AG10803 (cell line): ENCODE measurements at places on chromosomes 7 and 10.

DNA sequence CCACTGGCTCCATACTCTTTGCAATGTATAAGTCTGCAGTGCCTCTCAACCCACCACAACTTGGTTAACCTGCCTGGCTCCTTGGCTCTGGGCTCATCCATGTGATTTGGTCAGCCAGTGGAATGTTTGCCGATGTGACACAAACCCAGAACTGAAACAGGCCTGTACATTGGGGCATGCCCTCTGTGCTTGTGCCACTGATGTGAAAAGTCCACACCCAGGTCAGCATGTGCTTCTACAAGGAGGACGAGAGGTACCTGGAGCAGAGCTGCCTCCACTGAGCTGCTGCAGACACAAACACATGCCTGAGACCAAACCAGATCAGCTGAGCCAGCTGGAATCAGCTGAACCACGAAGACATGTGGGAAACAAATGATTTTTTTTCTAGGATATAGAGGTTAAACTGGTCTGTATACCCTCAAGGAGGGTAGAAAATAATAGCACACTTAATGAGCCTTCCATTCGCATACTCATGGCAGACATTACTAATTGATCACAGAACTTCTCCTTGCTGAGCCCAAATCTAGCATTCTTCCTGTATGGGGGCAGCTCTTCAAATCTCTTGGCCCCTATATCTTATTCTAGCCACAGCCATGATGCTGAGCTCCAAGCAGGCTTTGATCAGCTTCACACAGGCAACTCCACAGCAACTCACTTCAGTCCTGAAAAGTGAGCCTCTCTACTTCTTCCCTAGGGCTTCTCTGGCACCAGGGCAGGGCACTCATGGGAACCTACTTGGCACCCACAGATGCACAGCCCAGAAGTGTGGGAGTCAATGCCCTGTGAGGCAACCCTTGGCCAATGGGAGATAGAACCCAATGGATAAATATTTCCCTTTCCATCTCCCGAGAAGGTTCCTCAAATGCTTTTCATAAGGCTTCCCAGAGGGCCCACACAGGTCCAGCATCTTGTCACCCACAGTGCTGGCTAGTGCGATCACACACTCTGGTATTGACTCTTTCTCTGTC lies 18.6 kb downstream of the PYROXD2 start:
- no peak for DNase-seq

- DNase-seq: no peak
These were observed 63.6 kb downstream of the MARCHF5 start for GRCh38 chr10:92354587-92354986.

- DNase-seq: no peak
These were observed 176.9 kb downstream of the RPS24 start for GRCh38 chr10:78210548-78210947.

- peak; percentile 40 for DNase-seq
These were observed 58.4 kb upstream of the ZNRF2 start for GRCh38 chr7:30225863-30226613.

- DNase-seq: no peak
These were observed 33.6 kb upstream of the KMT2E start for GRCh38 chr7:104980440-104980839.

DNA sequence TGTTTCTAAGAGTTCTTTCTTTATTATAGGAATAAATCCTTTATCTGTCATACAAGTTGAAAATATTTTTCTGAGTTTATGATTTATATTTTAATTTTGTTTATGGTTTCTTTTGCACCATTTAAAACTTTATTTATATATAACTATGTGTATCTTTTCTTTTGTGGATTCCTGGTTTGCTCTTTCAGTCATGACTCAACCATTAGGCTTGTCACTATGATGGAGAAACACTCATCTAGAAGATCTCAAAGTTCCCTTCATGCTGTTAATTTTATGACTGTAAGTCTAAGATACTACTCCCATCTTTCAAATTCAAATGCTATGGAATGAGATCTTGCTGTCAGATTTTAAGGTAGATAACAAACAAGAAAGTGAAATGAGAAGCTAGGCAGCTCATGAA lies 199.5 kb downstream of the INHBA start:
- peak; percentile 34 for DNase-seq

- peak; percentile 55 for DNase-seq
These were observed 858.5 kb downstream of the KCNMA1 start for GRCh38 chr10:76778914-76779795.

- DNase-seq: no peak
These were observed 1037.1 kb downstream of the REEP3 start for GRCh38 chr10:64558094-64558835.

DNA sequence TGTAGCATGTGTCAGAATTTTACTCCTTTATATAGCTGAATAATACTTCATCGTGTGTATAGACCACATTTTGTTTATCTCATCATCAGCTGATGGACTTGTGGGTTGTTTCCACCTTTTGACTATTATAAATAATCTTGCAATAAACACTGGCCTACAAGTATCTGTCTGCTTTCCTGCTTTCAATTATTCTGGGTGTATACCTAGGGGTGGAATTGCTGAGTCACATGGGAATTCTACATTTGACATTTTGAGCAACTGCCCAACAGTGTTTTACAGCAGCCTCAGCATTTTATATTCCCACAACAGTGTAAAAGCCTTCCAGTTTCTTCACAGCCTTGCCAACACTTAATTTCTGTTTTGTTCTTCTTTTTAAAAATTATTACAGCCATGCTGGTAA lies 200.3 kb upstream of the PRSS1 start:
- peak; percentile 76 for DNase-seq

DNA sequence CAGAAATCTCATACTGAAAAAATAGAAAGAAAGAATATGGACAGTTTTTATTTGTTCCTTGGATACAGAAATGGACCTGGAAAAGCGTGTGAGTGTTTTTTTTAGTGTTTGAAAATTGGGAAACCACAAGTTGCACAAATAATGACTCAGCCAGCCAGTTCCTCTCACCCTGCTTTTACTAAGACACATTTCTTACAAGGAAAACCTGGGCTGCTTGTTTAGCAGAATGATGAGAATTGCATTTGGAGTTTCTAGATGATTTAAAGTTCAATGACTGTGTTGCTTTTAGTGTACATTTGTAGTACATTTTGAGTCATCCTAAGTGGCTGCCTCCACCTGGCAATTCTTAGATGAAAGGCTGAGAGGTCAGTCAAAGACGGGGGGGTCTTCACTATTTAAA lies 218.7 kb downstream of the ABCA13 start:
- peak; percentile 56 for DNase-seq

GRCh38 chr7:36264123-36264801 lies 111.2 kb downstream of the EEPD1 start:
- peak; percentile 64 for DNase-seq

GRCh38 chr10:9028231-9028630 lies 973.7 kb downstream of the GATA3 start:
- DNase-seq: no peak

DNA sequence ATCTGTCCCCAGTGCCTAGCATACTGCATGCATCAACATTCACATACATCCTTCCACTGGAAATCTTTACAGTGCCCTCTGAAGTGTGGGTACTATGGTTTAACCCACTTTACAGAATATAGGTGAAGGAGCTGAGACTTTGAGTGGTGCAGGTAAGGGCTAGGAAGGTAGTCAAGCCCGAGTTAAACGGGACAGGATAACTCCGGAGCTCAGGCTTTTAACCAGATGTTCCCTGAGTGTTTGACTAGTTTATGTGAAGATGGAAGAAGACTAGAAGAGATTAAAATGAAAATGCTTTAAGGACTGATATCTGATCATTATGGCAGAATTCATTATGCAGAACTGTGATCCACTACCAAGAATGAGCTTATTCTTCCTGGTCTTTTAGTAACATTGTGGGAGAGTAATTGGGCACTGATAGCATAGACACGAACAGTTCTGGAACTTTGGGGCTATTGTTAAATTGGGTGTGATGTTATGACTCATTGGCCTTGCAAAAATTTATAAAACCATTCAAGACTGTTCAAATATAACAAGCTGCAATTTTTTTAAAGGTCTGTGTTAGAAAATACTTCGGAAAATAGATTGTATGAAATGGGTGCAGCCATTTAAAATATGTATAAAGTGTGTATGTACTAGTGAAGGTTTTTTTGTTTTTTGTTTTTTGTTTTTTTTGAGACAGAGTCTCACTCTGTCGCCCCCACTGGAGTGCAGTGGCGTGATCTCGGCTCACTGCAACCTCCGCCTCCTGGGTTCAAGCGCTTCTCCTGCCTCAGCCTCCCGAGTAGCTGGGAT lies 4.4 kb downstream of the CUL1 start:
- DNase-seq: no peak

DNA sequence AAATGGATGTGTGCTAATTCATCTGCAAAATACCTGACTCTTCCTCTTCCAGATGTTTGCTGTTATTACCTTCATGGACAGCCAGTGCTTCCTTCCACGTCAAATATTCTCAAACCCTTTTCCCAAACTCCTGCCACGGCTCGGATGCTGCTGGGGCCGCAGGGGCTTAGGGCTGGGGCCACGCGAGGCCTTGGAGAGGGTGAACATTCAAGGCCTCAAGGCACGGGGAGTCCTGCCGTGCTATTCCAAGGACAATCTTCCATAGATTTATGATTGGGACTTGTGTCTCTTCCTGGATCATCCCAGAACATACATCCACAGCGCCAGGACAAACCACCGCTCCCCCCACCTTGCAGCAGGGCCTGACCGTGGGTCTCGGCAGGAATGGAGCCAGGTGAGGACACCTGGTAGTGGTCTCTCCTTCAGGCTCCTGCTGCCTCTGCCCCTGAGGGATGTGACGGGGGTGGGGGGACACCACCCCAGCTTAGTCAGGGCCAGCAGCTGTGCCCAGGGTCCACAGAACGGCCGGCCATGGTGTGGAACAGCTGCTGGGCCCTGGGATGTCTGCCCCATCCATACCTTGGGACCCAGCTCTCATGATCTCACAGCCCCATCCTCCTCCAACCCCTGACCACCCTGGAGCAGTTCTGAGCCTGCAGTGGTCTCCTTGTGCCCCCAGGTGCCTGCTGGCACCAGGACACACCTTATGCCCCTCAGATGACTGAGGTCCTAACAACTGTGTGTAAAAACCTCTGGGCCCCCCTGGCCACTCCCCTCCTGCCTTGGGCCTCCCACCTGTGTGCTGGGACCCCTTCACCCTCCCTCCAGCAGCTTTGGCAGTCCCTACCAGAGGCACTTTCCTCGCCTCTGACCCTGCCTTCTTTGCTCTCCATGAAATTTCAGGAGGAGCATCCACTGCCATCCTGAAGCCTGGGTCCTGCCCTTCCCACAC lies 16.7 kb downstream of the VIPR2 start:
- DNase-seq: no peak

GRCh38 chr7:22597844-22598243 lies 97.9 kb upstream of the STEAP1B start:
- DNase-seq: peak; percentile 71

DNA sequence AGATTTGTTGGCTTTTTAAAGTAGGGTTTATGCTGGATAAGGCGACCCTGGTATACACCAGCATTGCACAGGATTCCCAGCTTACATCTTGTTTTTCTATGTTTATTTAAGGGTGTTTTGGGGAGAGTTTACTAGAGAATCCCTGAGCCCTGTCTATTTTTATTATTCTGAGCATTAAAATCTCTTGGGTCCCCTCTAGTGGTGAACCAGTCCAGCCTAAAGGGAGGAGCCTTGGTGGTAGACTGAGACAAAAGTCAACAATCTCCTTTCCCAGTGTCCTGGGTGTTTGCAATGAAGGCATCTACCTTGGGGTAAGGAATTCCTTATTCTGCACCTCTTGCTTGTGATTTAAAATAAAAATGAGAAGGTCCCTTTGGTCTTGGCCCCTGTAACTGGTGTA lies 38.2 kb downstream of the ANTXRL start:
- no peak for DNase-seq

DNA sequence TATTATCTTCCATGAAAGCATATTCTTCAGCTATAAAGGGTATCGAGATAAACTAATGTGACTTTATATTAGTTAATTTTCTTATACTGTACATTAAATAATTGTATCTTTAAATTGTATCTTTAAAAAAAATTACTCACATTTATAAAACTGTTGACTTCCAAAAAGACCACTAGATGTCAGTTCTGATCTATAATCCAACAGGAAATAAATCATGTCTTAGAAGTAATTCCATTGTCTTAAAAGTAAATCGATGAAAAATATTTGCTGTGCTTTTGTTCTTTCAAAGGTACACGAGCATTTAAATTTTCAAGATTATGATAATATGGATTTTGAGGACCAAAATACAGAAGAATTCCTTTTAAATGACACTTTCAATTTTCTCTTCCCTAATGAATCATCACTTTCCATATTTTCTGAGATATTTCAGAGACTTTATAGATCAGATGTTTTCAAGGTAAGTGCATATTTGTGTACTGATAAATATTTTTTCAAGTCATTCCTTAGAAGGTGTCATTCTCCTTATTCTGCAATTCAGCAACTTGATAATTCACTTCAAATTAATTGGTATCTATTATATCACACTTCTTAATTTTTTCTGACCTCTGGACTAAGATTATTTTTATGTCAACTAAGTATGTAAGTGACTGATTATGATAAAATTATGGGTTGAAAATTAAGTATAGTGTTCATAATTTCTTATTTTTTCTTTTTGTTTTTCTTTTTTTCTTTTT lies 138.5 kb downstream of the CPED1 start:
- peak; percentile 38 for DNase-seq

GRCh38 chr10:103394180-103394579 lies 2.1 kb downstream of the ATP5MK start:
- DNase-seq: no peak

DNA sequence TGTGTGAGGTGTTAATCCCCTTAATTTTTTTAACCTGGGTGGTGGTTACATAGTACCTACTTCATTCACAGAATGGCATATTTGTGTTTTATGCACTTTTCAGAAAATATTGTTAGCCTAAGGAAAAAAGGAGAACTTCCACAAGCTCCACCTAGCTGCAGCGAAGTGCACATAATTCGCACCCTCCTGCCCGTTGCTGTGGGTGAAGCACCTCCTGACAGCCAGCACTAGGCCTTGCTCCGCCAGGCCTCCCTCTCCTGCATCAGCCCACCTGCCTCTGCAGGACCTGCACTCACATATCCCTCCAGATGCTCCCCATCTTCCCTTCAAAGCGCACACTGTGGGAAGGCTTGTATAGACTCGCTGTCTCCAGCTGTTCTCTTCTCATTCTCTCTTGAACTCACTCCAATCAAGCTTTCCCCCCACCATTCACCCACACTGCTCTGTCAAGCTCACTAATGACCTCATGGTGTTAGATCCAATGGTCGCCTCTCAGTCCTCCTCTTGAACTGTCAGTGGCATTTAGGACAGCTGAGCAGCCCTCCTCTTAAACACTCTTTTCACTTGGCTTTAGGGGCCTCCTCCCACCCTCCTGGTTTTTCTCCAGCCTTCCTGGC lies 20.7 kb upstream of the GRID1 start:
- no peak for DNase-seq

- peak; percentile 61 for DNase-seq
These were observed 130.1 kb downstream of the TNS3 start for GRCh38 chr7:47451851-47452205.

DNA sequence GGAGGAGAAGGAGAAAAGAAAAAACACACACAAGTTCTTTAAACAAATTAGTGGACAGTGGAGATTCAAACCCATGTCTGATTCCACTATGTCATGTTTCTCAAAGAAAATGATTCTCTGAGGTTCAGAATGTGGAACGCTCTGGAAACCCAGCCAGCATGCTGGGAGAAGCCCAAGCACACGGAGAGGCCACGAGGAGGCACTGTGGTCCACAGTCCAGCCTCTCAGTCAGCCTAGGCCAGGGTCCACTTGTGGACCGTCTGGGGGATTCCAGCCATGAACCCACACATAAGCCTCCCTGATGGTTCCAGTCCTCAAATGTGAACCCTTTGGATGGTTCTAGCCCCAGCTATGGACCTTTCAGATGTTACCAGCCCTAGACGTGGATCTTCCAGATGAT lies 73.4 kb downstream of the CAV1 start:
- DNase-seq: no peak

GRCh38 chr10:36489611-36490228 lies 635.7 kb upstream of the ANKRD30A start:
- DNase-seq: peak; percentile 66
